ELF-1 (cell line): ENCODE measurements at places on chromosomes 3 and 15.

DNA sequence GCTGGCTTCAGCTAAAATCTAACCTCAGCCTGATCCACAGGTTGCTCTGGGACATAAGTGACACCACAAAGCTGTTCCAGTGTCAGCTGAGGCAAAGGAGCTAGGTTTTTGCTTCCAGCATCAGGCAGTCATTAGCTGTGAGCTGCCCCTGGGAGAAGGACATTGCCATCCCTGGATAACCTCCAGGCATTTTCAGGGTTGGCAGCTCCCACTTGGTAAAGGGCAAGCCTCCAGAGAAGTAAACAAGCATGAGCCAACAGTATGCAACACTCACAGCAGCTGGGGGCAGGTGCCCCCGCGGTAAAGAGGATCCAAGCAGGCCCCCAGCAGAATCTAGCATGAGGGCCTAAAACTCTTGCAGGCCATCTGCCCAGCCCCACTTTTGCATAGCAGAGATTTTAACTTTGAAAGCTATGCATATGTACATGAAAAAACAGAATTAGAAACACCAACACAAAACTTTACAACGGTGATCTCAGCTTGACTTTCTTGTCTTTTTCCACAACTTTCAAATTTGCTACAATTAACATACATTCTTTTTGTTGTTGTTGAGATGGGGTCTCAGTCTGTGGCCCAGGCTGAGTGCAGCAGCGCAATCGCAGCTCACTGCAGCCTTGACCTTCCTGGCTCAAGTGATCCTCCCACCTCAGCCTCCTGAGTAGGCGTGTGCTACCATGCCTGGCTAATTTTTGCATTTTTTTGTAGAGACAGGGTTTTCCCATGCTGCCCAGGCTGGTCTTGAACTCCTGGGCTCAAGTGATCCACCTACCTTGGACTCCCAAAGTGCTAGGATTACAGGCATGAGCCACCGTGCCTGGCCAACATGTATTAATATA is 83.8 kb upstream of the TPM1 start:
- no peak for DNase-seq

GRCh38 chr3:8204853-8205650 is 296.6 kb upstream of the LMCD1 start:
- DNase-seq: no peak

DNA sequence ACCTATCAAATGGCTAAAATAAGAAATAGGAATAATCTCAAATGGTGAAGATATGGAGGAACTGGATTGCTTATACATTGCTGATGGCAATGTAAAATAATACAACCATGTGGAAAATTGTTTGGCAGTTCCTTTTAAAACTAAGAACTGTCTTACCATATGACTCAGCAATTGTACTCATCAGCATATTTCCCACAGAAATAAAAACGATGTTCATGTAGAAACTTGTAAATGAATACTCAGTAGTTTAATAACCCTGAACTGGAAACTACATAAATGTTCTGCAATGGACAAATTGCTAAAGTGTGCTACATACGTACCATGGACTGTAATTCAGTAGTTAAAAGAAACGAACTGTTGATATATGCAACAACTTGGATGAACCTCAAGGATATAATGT is 253.9 kb upstream of the RBMS3 start:
- DNase-seq: no peak

GRCh38 chr15:68770216-68770615 is 50.5 kb downstream of the ANP32A start:
- DNase-seq: no peak

DNA sequence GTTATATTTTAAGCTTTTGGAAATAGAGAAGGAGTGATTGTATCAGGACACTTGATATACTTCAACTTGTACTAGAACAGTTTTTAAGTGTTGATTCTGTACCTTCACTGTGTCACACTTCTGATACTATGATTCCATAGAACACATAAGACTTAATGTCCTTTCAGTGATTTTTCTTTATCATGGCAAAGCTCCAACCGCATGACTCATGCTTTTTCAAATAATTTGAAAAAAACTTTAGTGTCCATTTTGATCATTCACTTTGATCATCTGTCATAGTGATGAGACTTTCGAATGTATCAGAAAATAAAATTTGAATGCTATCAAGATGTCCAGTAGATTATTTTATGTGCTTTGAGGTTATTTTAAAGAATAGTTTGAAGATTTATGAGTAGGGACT is 32.0 kb downstream of the AP4E1 start:
- DNase-seq: no peak

- DNase-seq: no peak
Measured at GRCh38 chr3:47601281-47601680, 22.6 kb upstream of the CSPG5 start.

DNA sequence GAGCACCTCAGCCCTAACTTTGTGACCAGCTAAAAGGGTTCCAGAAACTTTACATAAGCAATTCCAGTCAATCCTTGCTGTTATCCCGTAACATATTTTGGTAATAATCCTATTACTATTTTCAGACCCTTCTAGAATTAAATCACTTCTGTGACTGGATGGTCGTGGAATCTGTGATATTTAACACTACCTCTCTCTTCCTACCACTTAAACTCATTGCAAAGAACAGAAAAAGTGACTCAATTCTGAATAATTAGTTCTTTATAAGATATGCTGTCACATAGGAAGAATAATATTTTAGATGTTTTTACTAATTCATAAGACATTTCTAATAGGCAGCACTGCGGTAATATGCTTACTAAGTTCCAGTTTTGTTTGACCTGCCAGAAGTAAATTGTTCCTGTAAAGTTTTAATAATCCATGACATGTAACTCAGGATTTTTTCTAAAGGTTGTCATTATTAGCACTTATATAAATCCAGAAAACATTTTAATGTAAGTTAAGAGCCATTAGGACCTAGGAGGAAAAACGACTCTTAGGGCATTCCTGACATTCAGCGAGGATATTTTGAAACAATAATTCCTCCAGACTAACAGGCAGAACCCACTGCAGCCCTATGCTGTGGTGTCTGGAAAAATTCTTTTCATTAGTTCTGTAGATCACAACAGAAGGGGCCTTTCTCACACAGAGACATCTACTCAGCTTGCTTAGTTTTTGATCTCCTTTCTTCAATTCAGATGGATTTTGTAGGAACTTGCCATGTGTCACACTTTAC is 113.3 kb upstream of the MBNL1 start:
- no peak for DNase-seq

- no peak for DNase-seq
Measured at GRCh38 chr3:184805351-184806038, 6.5 kb upstream of the VPS8 start.

DNA sequence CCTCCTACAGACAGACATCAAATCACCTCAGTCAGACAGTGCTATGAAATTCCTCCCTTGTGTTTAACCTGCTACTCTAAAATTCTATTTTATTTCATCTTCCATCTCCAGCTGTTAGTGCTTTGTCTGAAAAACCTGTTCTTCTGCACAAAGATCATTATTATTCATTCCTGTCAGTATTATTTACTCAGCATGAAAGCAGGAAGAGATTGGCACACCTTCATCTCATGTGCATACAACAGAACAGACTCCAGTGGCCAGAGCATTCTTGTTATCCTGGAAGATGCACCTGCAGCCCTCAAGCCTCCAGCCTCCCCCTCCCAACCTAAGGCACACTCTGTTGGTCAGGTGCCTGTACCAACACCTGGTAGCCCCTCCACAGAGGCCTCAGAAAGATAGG is 1.8 kb upstream of the ROPN1B start:
- no peak for DNase-seq

DNA sequence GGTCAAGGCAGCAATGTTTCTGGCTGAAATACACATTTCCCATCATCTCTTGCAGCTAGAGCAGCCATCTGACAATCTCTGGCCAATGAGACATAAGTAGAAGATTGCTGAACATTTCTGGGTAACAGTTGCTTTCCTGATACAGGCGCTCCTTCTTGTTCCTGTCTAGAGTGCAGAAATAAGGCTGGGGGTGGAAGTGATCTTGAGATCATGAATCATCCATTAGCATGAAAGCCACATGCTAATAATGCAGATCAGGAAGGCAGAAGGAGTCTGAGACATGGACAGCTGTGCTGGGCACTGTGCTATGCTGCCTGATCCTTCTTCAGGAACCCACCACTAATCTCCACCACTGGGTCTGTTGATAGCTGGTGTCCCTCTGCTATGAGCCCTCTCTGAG is 14.8 kb upstream of the TMEM108 start:
- DNase-seq: no peak

DNA sequence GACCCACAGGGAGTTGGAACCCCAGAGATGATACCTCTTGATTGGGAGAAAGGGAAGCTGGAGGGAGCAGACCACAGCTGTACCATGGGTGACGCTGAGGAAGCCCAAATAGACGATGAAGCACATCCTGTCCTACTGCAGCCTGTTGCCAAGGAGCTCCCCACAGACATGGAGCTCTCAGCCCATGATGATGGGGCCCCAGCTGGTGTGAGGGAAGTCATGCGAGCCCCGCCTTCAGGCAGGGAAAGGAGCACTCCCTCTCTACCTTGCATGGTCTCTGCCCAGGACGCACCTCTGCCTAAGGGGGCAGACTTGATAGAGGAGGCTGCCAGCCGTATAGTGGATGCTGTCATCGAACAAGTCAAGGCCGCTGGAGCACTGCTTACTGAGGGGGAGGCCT is 201.1 kb downstream of the AKAP13 start:
- DNase-seq: no peak

- DNase-seq: no peak
Measured at GRCh38 chr3:127220497-127220896, 27.6 kb downstream of the PRR23E start.

GRCh38 chr15:23069496-23070166 is 30.3 kb upstream of the TUBGCP5 start:
- DNase-seq: peak; percentile 94

- no peak for DNase-seq
Measured at GRCh38 chr3:21174461-21174860, 576.5 kb downstream of the ZNF385D start.

DNA sequence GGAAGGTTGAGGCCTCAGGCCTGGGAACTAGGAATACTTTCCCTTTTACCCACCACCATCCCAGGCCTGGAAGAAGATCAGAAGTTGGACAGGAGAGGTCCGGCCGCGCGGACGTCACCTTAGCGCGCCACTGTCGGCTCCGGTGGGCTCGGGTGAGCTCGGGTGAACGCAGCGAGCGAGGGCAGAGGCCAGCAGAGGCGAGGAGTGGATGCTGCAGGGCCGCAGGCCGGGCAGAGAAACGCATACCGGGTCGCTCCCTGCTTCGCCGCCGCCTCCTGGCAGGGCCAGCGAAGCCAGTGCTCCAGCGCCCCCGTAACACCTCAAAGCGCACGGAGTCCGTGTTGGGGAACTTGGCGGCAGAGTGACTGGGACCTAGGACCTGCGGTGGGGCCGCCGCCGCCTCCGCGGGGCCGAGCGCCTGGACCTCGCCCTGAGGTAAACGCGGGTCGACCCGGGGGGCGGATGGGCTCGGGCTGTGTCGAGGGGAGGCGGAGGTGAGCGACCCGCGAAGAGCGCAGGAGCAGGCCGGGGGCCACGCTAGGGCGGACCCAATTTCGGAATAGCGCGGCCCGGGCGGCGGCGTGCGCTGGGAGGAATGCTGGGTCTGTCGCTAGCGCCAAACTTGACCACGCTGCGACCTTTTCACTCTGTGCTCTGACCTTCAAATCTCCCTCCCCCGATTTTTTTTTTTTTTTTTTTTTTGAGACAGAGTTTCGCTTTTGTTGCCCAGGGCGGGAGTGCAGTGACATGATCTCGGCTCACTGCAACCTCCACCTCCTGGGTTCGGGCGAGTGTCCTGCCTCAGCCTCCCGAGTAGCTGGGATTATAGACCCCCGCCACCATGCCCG is 1.6 kb downstream of the CYP11A1 start:
- DNase-seq: peak; percentile 84

GRCh38 chr3:15500107-15500724 is 21.3 kb downstream of the COLQ start:
- no peak for DNase-seq

- DNase-seq: no peak
Measured at GRCh38 chr3:15754047-15754446, 43.7 kb downstream of the ANKRD28 start.

DNA sequence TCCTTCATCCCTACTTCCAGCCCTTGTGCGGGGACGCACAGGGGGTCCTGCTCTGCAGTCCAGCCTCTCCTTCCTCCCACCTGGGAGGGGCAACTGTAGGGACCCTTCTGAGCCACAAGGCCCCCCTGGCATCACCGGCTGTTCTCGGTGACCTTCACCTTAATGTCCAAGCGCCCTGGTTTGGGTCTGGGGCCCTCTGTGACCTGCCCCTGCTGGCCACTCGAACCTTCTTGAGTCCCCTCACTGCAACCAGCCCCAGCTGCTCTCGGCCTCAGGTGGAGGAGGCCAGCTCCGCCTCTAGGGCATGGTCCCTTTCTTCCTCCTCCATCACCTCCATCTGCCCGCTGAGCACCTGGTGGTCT is 57.9 kb downstream of the RGMA start:
- no peak for DNase-seq

- peak; percentile 22 for DNase-seq
Measured at GRCh38 chr15:69980341-69981059, 117.2 kb downstream of the TLE3 start.

DNA sequence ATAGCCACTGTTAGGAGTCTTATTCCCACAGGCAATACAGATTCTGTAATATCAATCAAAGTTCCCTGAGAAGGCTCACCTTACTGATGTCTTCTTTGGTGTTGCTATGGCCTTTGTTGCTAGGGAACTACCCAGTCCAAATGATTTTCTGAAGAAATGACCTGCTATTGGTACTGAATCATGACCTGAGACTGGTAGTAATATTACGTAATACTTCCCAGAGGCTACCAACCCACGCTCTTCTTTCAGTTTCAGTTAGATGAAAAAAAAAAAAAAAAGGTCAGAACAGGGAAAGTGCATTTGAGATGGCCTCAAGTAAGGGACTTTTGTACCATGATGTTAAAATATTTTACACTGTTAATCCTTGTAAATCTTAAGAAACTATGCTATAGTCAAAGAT is 1092.5 kb upstream of the EPHA6 start:
- DNase-seq: no peak

GRCh38 chr3:187858041-187858440 is 112.8 kb upstream of the BCL6 start:
- no peak for DNase-seq

DNA sequence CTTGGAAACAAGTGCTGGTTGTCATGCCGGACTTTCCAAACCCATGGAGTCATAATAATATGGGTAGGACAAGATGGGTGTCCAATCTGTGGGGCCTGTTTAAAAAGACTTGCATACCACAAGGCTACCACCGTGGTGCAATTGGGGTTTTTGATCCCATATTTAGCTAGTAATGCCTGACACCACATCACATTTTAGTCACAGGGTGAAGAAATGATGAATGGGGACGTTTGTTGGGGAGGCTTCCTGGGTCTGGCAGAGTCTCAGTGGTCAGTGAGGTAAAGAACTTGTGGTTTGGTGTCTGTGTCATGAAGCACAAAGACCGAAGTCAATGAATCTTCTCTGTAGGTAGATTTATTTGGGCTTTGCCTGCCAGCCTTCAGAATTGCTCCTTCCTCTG is 31.0 kb downstream of the P3H2 start:
- DNase-seq: no peak

- peak; percentile 20 for DNase-seq
Measured at GRCh38 chr3:84965141-84965540, 6.4 kb downstream of the CADM2 start.
